ENCODE measurements at places on chromosomes 2 and 18. TPM values are rescaled to one million over a fixed set of nuclear protein-coding genes. Genes with fewer than 3 reads are reported as not detected.
A peak's percentile ranks its signal among the peaks of the same experiment; 100 is the strongest.

The ASAP2 gene
- total RNA-seq, result not detected

The FBXO48 gene
- total RNA-seq, result 2.6 TPM

The PJVK gene
- 0.99 TPM for total RNA-seq

- peaks cover 1% of the 10 kb centered on the region for H3K4me1 ChIP-seq
- DNase-seq, result no peak
- no peaks in the 10 kb centered on the region for H3K36me3 ChIP-seq
Measured at GRCh38 chr2:191225690-191226089, 19.5 kb upstream of the MYO1B start.

DNA sequence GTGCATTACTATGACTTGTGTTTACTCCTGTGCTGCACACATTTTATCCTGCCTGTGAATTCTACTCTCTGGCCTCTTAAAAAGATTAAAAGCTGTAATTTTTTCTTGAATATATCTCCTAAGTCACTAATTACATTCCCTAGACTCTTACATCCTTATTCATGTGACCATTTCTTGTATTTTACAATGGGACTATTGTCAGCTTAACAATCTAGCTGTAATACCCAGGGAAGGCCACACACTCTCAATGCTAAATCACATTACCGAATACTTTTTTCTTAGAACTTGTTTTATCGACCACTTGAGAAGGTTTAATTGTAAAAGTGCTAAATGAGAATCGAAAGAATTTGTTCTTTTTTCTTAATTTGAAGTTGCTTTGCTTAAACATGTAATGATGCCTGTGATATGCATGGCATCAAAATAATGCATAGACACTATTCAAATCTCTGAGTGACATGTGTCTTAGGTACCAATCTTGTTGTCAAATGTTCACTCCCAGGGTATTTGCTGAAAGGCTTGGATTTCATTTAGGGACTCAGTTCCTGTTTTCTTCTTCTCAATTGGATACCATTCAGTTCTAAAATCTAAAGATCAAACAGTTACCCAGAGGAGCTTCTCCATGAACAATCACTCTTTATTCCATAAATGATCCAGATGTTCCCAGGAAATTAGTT, 498.5 kb downstream of the DPP10 start:
- H3K4me1 ChIP-seq, result no peaks in the 10 kb centered on the region
- H3K36me3 ChIP-seq, result no peaks in the 10 kb centered on the region
- no peak overlapping the region for H3K4me3 ChIP-seq
- H3K27ac ChIP-seq, result no peak overlapping the region

DNA sequence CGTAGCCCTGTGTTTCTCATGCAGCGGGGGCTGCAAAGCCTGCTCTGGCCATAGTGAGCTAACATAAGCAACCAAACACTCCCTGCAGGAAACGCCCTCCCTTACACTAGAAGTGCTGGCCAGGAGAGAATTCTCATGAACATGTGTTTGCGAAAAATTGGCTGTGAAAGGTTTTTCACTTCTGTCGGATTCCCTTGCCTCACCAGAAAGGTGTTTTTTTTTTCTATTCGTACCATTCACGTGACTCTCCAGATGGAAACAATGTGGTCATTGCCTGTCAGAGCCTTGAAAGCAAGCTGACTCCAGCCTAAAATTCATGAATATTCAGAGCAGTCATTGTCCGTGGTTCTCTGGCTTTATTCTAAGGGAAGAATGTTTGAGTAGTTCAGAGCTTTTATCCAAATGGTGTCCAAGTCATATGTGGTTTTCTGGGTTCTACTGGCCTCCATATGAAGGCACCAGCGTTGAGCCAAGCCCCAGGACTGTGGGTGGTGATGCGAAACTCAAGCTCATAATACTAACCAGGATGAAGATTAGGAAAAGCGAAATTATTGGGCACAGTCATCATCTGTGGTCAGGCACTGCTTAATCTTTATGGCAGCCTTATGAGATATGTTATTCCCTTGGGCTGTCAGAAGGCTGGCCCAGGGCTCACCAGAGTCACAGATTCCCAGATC, 236.4 kb downstream of the ALPK2 start:
- no peaks in the 10 kb centered on the region for H3K36me3 ChIP-seq
- H3K27ac ChIP-seq, result no peak overlapping the region
- no peak for DNase-seq
- H3K4me3 ChIP-seq, result no peak overlapping the region
- H3K4me1 ChIP-seq, result peaks cover 9% of the 10 kb centered on the region

DNA sequence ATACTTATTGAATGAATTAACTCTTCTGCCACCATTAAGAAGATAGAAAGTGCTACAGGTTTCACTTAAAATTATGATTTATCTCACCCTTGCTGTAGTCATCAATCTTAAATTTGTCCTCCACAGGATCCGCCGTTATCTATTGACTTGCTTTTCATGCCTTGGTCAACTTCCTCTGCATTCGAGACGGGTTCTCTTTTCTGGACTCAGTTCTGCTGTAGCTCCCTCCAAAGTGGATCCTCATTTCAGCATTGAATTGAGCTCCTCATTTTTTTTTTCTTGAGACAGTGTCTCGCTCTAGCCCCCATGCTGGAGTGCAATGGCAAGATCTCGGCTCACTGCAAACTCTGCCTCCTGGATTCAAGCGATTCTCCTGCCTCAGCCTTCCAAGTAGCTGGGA, 27.6 kb downstream of the INPP5D start:
- H3K4me3 ChIP-seq, result no peak overlapping the region
- peaks cover 78% of the 10 kb centered on the region for H3K36me3 ChIP-seq
- peaks cover 62% of the 10 kb centered on the region for H3K4me1 ChIP-seq
- H3K27ac ChIP-seq, result peak overlapping the region; percentile 6
- no peak for DNase-seq

- H3K27me3 ChIP-seq, result no peaks in the 10 kb centered on the region
- peak overlapping the region; percentile 84 for H3K27ac ChIP-seq
- H3K36me3 ChIP-seq, result peaks cover 4% of the 10 kb centered on the region
- DNase-seq, result peak; percentile 49
- H3K4me3 ChIP-seq, result peak overlapping the region; percentile 11
Measured at GRCh38 chr2:216084547-216084946, 2.8 kb downstream of the TMEM169 start.

DNA sequence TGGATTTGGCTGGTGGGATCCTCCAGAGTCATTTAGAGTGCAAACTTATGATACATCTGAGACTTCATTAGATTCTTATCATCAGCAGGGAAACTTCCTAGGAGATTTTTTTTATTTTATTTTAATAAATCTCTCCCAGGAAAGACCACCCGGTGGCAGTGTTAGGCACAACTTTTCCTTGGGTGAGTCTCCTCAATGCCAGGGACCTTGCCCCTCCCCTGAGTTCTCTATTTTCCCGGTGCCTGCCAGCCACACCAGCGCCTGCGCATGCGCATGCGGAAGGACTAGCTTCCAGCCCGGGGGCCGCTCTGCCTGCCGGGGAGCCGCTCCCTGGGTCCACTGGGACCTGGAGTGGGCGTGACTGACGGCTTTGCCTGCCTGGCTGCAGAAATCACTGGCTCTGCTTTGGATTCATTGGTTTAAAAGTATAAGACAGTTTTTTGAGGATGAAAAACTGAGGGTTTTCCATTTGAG, 86.6 kb downstream of the TMEM182 start:
- H3K27me3 ChIP-seq, result peaks cover 5% of the 10 kb centered on the region
- no peak overlapping the region for H3K4me3 ChIP-seq
- H3K27ac ChIP-seq, result no peak overlapping the region
- H3K36me3 ChIP-seq, result no peaks in the 10 kb centered on the region
- no peaks in the 10 kb centered on the region for H3K4me1 ChIP-seq
